ENCODE measurements at places on chromosomes 5 and 9.

DNA sequence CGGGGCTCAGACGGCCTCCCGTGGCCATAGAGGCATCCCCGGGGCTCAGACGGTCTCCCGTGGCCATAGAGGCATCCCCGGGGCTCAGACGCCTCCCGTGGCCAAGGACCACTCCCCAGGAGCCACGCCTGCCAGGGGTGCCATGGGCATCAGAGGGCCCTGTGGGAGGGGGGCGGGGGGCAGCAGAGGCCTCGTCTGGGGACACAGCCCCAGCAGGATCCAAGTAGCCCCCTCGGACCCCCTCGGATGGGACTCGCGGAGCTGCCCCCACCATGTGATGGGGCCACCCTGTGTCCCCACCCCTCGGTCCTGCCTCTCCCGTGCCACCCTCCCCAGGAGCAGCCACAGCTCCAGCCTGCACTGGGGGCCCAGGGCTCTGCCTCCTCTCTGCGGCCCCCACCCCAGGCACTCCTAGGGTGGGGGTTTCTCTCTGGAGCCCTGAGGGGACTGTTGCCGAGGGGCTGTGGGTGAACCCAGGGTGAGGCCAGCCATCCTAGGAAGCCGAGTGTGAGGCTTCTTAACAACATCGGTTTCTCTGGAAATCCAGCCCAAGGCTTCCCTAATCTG lies 2.5 kb downstream of the ENTPD8 start:
- DNase-seq: no peak

GRCh38 chr5:1509346-1510085 lies 14.2 kb downstream of the LPCAT1 start:
- DNase-seq: no peak

GRCh38 chr5:159944056-159944600 lies 27.8 kb downstream of the ADRA1B start:
- DNase-seq: no peak

- no peak for DNase-seq
These were observed 42.2 kb downstream of the MED27 start for GRCh38 chr9:132037458-132037857.

DNA sequence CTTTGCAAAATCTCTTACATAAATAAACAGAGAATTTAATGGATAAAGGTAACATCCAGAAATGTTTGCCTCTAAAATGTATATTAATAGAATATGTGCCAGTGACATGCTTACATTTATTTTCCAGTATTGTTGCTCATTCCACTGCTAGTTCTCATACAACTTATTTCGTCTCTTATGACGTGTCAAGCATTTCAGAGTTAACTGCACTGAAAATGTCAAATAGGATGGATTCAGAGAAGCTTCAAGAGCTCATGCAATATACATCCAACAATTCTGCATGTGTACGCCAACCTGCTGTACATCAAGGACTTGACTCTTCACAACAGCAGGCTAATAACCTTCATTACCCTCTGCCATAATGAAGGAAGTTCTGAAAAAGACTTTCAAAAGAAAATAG lies 386.2 kb upstream of the IZUMO3 start:
- DNase-seq: no peak

GRCh38 chr5:168707716-168708695 lies 128.8 kb upstream of the PANK3 start:
- DNase-seq: no peak

GRCh38 chr9:105834404-105834803 lies 140.1 kb downstream of the TMEM38B start:
- DNase-seq: no peak

- no peak for DNase-seq
These were observed 388.3 kb downstream of the ANXA1 start for GRCh38 chr9:73539881-73540390.
